Trophoblast cell (in vitro differentiated cells and primary cell): ENCODE measurements at places on chromosomes 7 and 10.

GRCh38 chr7:5177060-5177459 is 13.0 kb upstream of the WIPI2 start:
- peak; percentile 54 for DNase-seq

GRCh38 chr10:15439341-15439842 is 68.3 kb upstream of the FAM171A1 start:
- DNase-seq: no peak

GRCh38 chr10:24926557-24926956 is 25.8 kb downstream of the PRTFDC1 start:
- DNase-seq: no peak

- DNase-seq: no peak
These were observed 22.3 kb downstream of the ZNF783 start for GRCh38 chr7:149284343-149284742.

- no peak for DNase-seq
These were observed 7.9 kb downstream of the TBATA start for GRCh38 chr10:70777063-70777875.

- no peak for DNase-seq
These were observed 429.7 kb downstream of the ARL4A start for GRCh38 chr7:13117103-13117502.
